Subcutaneous adipose tissue (tissue), 4 donors: ENCODE measurements at places on chromosomes 5 and 9. TPM values are rescaled to one million over a fixed set of nuclear protein-coding genes. Genes with fewer than 3 reads are reported as not detected.

The GPR107 gene
- 20.7 TPM for total RNA-seq

The PCDHGA2 gene
- total RNA-seq, result 2.5 TPM

The SETD9 gene
- 11.0 TPM for total RNA-seq

The CNOT8 gene
- total RNA-seq, result 139 TPM

The AQP7 gene
- total RNA-seq, result 173 TPM

The ZDHHC11 gene
- total RNA-seq, result 0.98 TPM
